GM13977 (cell line): ENCODE measurements at places on chromosomes 6 and 20.

- DNase-seq, result no peak
These were observed 25.5 kb upstream of the PLCB4 start for GRCh38 chr20:9043364-9043763.

DNA sequence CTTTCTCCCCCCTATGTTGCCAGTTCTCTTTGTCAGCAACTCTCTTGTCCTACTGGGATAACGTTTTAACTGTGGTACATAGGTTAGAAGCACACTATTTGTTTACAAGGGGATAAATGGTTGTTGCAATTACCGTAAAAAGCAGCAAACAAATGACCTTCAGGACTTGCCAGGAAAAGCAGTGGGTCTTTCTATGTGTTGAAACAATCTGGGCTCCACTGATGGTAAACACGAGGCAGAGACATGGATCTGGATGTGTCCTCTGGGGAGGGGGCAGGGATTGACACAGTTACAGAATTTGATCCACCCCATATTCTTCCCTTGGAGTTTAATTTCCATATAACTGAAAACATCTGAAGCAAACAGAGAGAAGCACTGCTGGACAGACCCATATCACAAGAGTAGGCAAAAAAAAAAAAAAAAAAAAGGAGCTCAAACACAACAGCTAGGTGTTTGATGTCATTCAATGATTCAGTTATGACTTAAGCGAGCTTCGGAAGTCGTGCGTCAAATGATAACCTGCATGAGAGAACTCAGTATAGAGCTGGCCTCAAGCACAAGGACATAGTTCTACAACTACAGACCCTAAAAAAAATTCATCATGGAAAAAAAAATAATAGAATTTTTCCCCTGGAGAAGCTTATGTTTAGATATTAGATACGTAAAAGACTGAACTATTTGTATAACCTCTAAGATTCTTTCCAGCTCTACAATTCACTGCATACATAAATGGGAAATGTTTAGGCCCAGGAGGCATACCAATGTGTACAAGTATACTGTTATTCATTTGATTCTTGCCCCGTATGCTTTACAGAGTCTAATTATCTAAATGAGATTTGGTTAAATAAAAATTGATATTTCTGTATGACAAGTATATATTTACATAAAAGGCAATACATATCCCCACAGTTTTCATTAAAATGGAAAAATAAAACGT, 127.7 kb downstream of the ALDH8A1 start:
- no peak for DNase-seq

DNA sequence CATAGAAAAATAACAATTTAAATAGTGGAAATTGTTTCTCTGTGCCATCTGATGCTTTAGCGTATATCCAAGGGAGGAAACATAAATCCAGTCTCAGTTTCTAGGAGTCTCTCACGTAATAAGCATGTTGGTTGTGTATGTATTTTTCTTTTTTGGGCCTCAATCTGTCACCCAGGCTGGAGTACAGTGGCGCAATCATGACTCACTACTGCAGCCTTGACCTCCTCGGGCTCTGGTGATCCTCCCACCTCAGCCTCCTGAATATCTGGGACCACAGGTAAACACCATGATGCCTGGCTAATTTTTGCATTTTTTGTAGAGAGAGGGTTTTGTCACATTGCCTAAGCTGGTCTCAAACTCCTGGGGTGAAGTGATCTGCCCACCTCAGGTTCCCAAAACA, 78.6 kb upstream of the PLN start:
- DNase-seq, result no peak

GRCh38 chr6:43736844-43737243, 33.2 kb upstream of the VEGFA start:
- no peak for DNase-seq

GRCh38 chr6:62980093-62980492, 231.2 kb upstream of the FKBP1C start:
- DNase-seq, result no peak

GRCh38 chr20:57664476-57664875, 44.2 kb upstream of the ZBP1 start:
- no peak for DNase-seq

DNA sequence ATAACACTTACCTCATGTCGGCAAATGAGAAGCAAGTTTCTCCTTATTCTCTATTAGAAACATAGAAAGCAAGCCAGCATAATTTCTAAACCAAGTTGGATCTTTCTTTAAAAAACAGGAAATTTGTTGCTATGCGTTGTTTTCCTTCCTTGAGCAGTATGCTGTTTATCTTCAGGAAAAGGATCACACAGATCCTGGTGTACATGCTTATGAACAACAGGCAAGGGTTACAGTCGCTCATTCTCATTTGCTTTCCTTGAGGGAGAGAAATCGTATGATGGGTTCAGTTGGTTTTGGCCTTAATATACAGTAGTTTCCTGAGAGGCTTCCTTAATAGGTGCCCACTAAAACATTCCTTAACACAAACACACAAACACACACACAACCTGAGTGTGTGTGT, 118.8 kb downstream of the FYN start:
- no peak for DNase-seq

DNA sequence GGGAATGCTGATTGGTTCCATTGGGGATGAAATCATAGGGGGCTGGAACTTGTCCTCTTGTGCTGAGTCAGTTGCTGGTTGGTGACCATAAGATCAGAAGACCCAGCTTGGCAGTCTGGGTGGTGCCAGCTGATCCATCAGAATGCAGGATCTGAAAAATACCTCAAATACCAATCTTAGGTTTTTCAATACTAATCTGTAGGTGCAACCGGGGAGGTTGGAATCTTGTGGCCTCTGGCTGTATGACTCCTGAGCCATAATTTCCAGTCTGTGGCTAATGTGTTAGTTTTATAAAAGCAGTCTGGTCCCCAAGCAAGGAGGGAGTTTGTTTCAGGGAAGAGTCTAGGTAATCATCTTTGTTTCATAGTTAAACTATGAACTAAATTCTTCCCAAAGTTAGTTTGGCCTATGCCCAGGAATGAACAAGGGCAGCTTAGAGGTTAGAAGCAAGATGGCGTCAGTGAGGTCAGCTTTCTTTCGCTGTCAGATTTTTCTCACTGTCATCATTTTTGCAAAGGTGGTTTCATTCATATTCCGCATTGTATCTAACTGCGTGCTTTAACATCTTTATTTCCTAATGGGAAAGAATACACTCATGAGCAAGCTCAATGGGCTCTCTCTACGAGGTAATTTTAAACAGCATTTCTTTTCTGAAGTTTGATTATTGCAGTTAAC, 2.0 kb downstream of the ARMH2 start:
- no peak for DNase-seq

- no peak for DNase-seq
These were observed 7.5 kb upstream of the KIAA1755 start for GRCh38 chr20:38267901-38268514.

DNA sequence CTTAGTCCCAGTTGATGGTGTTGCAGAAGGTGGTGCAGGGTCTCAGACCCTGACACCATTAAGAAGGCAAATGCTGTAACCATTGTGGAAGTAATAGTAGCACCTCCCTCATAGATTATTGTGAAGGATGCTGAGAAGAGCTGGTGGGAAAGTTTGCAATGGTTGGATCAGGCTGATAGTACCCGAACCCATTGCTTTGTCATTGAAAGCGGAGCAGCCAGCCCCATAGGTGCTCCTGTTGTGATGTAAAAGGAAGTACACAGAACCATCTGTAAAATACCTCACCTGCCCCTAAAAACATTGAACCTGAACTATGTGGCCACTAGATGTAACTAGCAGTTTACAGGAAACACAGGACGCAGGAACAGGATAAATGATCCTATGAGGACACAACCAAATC, 31.5 kb downstream of the RIOK1 start:
- DNase-seq, result no peak
